ENCODE measurements at places on chromosomes 11 and 22. TPM values are rescaled to one million over a fixed set of nuclear protein-coding genes. Genes with fewer than 3 reads are reported as not detected.

Gene SMIM35
- total RNA-seq: not detected

Gene EHF
- 29.1 TPM for total RNA-seq

Gene CASP1
- total RNA-seq: 40.6 TPM

Gene C11orf21
- not detected for total RNA-seq

Gene PTPRCAP
- 1.4 TPM for total RNA-seq

All from hair follicular keratinocyte (primary cell).